ENCODE measurements at places on chromosomes 16 and 17. TPM values are rescaled to one million over a fixed set of nuclear protein-coding genes. Genes with fewer than 3 reads are reported as not detected.
A peak's percentile ranks its signal among the peaks of the same experiment; 100 is the strongest.

The PDILT gene
- not detected for total RNA-seq

The NPIPA8 gene
- 23.1 TPM for total RNA-seq

- no peak overlapping the region for H3K4me3 ChIP-seq
- no peaks in the 10 kb centered on the region for H3K36me3 ChIP-seq
- no peaks in the 10 kb centered on the region for H3K4me1 ChIP-seq
These were observed 208.3 kb upstream of the SALL1 start for GRCh38 chr16:51359141-51359955.

DNA sequence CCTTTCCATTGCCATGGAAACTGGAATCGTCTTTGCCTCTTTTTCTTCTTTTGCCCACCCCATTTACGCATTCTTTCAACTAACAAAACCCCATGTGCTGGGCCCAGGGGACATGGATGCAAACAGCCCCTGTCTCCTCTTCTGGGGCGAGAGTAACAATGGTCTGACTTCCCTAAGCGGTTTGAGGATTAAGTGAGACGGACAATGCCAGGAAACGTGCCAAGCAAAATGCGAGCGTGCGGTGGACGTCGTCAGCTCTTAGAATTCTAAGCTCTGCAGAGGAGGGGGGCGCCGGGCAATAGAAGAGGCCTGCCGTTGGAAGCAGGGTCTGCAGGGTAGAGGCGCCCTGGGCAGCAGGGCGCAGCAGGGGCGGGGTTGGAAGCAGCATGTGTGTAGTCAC is 42.4 kb upstream of the JPH3 start:
- H3K36me3 ChIP-seq: no peaks in the 10 kb centered on the region
- peaks cover 3% of the 10 kb centered on the region for H3K4me1 ChIP-seq
- H3K4me3 ChIP-seq: no peak overlapping the region
- no peak for DNase-seq
- no peak overlapping the region for H3K27ac ChIP-seq

DNA sequence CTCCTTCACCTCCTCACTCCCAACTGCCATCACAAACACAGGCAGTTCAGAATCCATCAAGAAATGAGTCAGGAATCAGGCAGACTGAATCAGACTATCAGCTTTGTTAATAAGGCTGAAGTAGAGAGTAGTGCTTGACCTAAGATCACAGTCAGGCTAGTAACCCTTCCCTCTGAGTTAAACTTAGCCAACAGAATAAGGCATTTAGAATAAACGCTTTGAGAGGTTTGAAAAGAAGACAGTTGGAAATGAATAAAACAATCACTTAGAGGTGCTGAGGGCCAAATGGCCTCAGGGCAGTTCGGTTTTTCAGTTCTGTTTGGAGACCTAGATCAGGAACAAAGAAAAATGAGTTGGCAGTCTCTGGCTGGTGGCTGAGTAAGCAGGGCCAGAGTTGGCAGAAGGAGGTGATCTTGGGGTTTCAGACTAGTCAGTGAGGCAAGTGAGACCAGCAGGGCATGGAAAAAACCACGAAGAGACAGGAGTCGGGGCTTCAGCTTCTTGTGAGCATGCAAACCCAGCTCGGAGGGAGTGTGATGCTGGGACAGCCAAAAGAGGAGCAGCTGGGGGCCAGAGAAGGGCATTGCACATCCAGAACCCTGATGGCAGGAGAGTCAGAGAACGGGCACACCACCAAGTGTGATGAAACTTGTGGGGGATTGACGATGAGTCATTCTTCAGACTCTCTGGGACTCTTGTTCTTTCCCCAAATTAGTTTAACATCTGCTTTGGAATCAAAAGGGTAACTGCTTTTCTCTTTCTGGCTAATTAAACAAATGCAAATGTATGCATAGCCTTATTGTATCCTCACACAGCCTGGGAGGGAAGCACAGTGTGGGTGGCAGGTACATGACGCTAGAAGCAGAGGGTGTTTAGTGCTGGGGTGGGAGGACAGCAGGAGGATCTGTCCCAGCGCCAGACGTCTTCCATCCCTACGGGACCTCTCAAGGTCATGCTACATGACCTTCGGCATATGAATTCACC is 54.8 kb downstream of the SPECC1 start:
- H3K4me1 ChIP-seq: peaks cover 9% of the 10 kb centered on the region
- H3K27ac ChIP-seq: peak overlapping the region; percentile 32
- H3K4me3 ChIP-seq: no peak overlapping the region
- no peaks in the 10 kb centered on the region for H3K36me3 ChIP-seq
- peaks cover 24% of the 10 kb centered on the region for H3K27me3 ChIP-seq

GRCh38 chr16:19578378-19578971 is 23.0 kb downstream of the VPS35L start:
- H3K36me3 ChIP-seq: peaks cover 5% of the 10 kb centered on the region
- H3K4me1 ChIP-seq: no peaks in the 10 kb centered on the region
- H3K27ac ChIP-seq: no peak overlapping the region
- no peak for DNase-seq
- H3K27me3 ChIP-seq: no peaks in the 10 kb centered on the region
- no peak overlapping the region for H3K4me3 ChIP-seq

- no peaks in the 10 kb centered on the region for H3K36me3 ChIP-seq
- no peak for DNase-seq
- H3K27ac ChIP-seq: no peak overlapping the region
These were observed 249.8 kb upstream of the MAF start for GRCh38 chr16:79850348-79850747.
